Activated CD8-positive, alpha-beta memory T cell treated with anti-CD3 and anti-CD28 coated beads for 1 hour (primary cell): ENCODE measurements at places on chromosomes 3 and 15.

GRCh38 chr3:20125897-20126296 is 60.1 kb downstream of the SGO1 start:
- no peak for DNase-seq

DNA sequence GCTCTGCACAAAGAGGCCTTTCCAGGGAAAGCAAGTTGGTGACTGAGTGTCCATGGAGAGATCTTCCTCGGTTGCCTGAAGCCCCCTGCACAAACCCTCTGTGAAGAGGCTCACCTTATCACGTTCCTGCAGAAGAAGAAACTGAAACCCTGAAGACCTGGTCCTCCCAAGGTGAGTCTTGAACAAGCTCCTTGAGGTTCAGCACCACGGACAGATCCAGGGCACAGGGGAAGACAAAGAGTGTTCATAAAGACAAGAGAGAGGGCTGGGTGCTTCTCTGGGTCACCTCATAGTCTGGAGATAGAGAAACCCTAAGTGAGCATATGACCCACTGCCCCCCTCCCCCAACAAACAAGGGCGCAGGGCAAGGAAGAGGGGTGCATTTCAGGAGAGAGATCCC is 21.7 kb upstream of the TBC1D21 start:
- DNase-seq: no peak

- DNase-seq: no peak
These were observed 799 bp upstream of the C2CD4B start for GRCh38 chr15:62165793-62166375.

- no peak for DNase-seq
These were observed 56.1 kb upstream of the C3orf49 start for GRCh38 chr3:63762934-63763550.

- DNase-seq: no peak
These were observed 9.2 kb downstream of the IGDCC3 start for GRCh38 chr15:65368302-65369211.

- no peak for DNase-seq
These were observed 145.7 kb upstream of the BFSP2 start for GRCh38 chr3:133254151-133254550.

DNA sequence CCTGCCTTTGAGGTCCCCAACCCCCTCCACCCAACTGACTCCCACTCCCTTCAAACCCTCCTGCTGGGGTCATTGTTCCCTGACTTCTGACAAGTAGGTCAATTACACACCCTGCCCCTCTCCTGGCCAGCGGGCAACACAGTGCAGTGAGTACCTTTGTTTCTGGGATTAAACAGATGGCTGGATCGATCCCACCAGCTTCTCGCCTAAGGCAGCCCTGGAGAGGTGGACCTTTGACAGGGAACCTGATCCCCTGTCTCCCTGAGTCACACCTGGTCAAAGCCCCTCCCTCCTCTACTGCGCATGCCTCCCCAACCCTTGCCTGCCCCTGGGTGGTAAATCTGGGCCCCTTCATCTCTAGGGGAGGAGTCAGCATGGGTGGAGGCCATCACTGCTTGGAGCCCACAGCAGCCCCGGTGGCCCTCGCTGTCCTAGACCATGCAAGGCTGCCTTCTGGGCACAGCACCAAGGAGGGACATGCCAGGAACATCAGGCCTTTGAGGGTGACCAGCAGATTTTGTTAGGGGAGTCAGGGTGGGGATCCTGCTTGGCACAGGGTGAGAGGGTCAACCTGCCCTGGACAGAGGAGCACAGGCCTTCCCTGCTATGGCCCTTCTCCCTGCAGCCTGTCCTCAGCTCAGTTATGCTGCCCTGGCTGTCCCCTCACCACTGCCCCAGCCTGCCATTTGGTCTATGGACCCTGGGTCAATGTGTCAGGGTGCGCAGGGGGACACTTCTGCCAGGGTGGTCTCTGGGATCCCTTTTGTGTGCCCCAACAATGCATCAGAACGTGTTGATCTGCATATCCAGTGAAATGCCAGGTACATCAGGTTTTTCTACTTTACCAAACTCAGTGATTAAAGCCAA is 9.8 kb upstream of the PRR23E start:
- no peak for DNase-seq

DNA sequence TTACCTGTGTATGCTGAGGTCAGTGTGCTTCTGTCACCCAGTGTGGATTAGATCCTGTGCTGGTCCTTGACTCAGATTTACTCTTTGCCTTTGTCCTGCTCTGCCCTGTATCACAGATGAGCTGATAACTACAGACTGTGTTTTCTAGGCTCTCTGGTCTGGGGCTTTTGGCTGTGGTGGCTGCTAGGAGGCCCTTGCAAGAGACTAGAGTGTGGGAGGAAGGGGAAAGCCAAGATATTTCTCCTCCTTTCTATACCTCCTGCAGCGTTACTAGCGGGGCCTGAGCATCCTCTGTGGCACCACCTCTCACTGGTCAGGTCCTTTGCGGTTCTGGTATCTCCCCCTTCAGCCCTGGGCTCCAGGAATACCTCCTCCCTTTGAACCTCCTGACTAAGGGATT is 282.3 kb upstream of the TBC1D5 start:
- no peak for DNase-seq

DNA sequence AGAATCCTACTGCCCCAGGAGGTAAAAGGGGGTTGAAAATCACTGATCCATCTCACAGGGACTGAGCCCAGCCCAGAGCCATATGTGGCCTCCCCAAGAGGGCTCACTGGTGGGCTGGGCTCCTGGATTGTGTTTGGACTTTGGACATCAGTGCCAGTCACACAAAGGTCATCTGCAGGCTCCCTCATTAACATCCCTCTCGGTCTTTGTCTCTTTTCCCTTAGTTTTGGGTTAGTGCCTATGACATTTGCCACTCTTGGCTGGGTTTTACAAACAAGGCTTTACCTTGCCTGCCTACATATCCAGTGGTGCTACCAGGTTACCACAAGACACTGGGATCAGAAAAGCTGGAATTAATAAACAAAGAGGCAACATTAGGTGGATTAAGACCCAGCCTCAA is 27.9 kb downstream of the IFT122 start:
- no peak for DNase-seq

DNA sequence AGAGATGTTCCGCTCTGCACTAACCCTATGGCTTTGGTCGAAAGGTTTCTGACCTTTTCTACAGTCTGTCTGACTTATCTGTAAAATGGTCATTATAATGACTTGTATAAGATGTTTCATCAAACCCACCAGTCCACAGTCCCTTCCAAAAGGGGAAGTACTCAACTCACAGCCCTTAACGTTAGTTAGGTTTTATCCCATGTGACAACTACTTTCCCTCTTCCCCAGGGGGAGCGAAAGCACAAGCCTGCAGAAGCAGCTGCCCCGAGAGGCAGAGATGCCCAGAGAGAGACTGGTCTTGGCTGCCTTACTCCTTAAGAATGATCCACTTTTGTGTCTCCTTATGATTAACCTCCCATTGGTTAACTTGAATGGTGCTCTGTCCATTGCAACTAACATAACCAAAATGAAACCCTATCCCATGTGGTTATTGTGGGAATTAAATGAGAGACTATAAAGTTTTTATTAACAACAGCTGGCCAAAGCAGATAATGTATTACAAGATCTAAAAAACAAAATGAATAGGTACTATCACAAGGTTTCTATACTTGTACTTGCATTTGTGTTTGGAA is 6.4 kb downstream of the ASTE1 start:
- DNase-seq: no peak

GRCh38 chr15:73125219-73125618 is 73.0 kb downstream of the NEO1 start:
- no peak for DNase-seq

- DNase-seq: no peak
These were observed 40.8 kb downstream of the PPM1L start for GRCh38 chr3:160796813-160797164.

DNA sequence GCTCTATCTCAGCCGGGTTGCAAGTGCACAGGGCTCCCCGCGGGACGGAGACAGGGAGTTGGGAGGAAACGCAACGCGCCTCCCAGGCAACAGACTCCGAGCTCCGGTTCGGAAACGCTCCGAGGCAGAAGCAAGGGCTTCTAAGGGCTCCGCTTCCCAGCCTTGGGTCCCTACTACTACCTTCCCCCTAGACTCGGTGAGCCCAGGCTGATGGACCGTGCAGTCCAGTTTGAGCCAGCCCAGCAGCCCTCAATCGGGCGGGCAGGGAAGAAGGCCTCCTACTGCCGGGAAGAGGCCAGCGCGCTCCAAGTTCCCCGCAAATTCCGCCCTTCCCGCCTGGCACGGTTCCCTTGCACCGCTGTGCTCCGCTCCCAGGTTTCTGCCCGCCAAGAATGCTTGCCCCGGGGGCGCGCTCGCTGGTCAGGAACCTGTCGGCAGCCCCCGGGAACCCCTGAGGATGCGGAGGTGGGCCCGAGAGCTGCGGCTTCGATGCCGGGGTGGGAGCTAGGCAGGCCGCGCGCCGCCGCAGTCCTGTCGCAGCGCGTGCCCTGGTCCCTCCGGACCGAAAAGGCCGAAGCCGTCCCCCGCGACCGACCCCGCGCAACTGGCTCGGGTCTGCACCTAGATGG is 728 bp downstream of the TRANK1 start:
- DNase-seq: no peak

DNA sequence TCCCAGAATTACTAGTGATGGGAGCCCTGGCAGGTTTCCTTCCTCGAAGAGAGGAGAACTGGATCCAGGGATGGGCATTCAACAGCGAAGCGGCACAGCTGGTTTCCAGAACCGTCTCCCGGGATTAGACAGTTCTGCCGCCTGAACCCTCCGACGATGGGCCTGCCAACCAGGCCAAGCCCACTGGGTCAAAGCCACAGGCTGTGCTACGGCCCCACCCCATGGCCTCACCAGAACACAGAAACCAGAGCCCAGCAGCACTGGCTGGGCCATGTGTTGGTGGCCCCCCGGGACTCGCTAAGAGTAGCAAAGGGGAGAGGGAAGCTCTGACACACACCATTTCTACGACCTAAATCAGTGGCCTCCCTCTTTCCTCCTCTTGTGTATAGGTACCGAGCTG is 2.2 kb downstream of the C15orf62 start:
- no peak for DNase-seq

GRCh38 chr15:40282869-40283614 is at the start of gene ANKRD63:
TSS of gene ANKRD63 (minus strand) at chr15:40283064. CDS start at chr15:40282586, 478 bp downstream.
- no peak for DNase-seq

GRCh38 chr15:66454143-66454542 is 43.4 kb downstream of the SNAPC5 start:
- DNase-seq: no peak

GRCh38 chr3:14228681-14229470 is 50.3 kb downstream of the LSM3 start:
- no peak for DNase-seq

DNA sequence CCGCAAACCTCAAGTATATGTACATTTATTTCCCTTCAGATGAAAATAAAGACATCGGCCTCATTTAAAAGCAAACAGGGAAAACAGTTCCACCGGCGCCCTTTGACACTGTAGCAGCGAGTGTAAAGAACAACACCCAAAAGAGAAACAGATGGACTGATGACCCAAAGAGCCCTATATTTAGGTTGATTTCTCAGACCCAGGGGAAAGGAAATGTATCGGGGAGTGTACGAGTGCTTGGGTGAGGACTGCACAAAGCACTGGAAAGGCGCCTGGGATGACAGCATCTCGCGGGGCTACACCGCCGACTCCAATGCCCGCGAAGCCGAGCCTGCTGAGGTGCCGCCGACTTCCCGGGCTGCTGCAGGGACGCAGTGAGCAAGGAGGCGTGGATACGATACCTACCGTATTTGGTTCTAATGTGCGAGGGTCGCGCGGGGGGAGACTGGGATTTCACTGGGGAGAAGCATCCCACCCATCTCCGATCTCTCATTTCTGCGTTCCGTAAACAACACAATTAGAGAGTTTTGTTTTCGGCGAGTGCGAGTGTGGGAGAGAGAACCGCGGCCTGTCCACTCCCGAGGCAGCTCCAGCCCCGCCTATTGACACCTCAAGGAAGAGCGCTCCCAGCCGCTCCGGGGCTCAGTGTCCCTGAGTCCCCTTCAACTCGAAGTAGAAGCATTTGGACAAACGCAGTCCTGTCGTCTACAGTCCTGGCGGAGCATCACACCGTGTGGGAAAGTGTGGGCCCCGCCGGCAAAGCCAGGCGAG is 2.0 kb downstream of the MECOM start:
- DNase-seq: no peak

- DNase-seq: no peak
These were observed 2.3 kb upstream of the MED12L start for GRCh38 chr3:151082880-151083838.

- no peak for DNase-seq
These were observed 12.8 kb downstream of the PLEKHO2 start for GRCh38 chr15:64854526-64854925.

GRCh38 chr3:141235661-141236171 is 4.1 kb downstream of the PXYLP1 start:
- DNase-seq: no peak

GRCh38 chr3:24199775-24200247 is 254.7 kb downstream of the NR1D2 start:
- no peak for DNase-seq

- DNase-seq: no peak
These were observed 403.5 kb downstream of the SHQ1 start for GRCh38 chr3:72444656-72445223.

GRCh38 chr15:99149366-99149765 is 44.5 kb downstream of the SYNM start:
- no peak for DNase-seq

DNA sequence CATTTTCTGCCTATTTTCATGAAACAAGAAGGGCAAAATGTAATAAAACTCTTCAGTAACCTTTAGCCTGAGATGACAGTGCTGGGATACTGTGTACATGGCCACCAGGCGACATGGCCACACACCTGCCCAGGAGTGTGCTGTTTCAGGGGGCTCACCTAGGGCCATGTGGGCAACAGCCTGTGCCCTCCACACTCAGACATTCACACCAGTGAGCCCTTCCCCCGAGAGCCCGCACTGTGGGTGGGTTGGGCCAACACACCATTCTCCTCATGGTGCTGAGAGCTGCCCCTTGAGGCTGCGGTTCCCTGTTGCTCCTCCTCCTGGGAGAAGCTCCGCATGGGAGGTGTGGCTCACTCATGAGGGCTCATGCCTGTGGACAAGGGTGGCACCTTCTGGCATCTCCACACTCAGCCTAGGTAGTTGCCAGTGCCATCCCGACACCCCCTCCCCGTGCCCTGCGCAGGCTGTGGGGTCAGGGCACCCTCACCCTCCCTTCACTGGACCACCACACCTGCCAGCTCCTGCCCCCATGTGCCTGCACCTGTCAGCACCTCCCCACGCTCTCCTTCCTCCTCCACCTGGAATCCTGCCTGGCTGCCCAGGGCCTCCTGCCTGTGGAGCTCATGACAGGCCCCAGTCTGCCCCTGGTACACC is 19.7 kb downstream of the OCA2 start:
- no peak for DNase-seq

- no peak for DNase-seq
These were observed 601.7 kb upstream of the ZNF717 start for GRCh38 chr3:76387000-76387399.

GRCh38 chr3:37986479-37987314 is 3.9 kb upstream of the VILL start:
- DNase-seq: no peak

DNA sequence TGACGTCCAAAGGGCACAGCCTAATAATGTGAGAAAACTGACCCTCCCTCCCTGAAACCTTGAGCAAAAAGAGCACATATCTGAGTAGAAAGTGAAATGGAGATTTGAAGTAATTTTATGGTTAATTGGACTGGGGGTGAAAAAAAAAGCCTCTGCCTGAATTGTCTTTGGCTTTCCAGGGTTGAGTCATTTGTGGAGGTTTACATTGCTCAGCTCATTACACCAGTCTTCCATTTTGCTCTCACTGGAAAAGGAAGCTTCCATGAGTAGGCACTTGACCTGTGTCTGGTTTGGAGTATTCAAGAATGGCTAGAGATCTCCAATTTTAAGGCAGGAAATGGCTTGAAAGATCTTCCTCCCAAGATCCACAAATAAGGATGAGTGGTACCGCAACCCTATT is 273.9 kb downstream of the PDCD6IP start:
- DNase-seq: no peak
